NAMALWA (cell line): ENCODE measurements at places on chromosomes 6 and 20.

GRCh38 chr6:110566346-110567125 lies 90.1 kb upstream of the SLC22A16 start:
- DNase-seq, result no peak

- peak; percentile 90 for DNase-seq
These were observed 52.9 kb upstream of the FNDC1 start for GRCh38 chr6:159116343-159116742.

DNA sequence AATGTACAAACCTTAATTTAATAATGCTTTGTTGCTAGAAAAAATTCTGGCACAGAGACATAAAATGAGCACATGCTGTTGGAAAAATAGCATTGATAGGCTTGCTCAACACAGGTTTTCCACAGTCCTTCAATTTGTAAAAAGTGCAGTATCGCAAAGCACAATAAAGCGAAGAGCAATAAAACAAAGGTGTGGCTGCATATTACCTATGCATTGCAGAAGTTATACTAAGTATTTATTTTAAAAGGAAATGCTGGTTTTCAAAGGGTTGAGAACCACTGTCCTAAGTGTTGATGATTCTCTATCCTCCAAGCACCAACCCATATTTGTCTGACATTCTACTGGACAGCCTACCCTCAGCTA lies 54.1 kb upstream of the CAP2 start:
- DNase-seq, result no peak

GRCh38 chr6:39884696-39885095 lies 49.6 kb downstream of the MOCS1 start:
- no peak for DNase-seq

GRCh38 chr6:89067796-89068195 lies 12.8 kb upstream of the PNRC1 start:
- DNase-seq, result no peak

GRCh38 chr20:63648895-63649589 lies 4.2 kb downstream of the STMN3 start:
- no peak for DNase-seq

GRCh38 chr6:157424491-157425020 lies 43.6 kb downstream of the ZDHHC14 start:
- no peak for DNase-seq

DNA sequence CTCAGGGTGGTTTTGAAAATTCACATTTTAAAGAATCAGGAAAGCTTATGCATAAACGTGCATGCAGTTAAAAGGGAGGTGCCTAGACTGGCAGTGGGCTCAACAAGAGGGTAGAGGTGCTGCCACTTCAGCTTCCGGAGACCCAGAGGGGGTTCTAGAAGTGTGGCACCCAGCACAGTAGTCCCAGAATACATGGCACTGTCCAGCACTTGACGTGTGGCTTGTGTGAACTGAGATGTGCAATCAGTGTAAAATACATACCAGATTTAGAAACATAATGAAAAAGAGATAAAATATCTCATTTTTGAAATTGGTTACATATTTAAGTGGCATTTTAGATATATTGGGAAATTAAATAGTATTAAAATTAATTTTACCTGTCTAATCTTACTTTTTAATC lies 89.3 kb downstream of the RIN2 start:
- no peak for DNase-seq

DNA sequence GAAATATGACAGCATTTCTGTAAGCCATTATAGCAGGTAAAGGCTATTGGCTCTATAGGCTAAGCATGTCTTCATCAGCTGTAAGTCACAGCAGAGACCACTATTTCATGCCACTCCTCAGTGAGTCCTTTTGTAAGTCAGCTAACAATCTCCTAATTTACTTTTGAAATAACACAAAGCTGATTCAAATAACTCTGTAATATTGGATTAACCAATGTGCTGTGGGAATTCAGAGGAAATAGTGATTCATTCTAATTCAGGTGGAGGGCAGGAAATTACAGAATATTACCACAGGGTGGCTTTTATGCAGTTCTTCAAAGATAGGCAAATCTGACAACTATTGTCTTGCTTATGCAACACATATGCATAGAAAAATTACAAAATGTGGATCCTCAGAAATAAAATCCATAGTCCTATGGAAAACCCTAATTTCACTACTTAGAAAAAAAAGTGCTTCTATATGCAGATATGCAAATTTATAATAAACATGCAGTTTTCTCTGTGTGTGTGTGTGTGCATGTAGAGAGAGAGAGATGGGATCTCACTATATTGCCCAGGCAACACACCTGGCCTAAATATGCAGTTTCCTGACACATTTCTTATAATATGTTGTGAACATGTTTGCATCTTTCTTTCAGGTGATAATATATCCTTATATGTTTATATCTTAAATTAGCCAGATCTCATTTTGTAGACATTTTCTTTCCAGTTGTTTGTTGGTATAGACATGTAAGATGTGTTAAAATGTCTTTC lies 4.8 kb upstream of the SMIM28 start:
- DNase-seq, result peak; percentile 15

GRCh38 chr6:7998103-7998725 lies 66.0 kb downstream of the BLOC1S5 start:
- no peak for DNase-seq

DNA sequence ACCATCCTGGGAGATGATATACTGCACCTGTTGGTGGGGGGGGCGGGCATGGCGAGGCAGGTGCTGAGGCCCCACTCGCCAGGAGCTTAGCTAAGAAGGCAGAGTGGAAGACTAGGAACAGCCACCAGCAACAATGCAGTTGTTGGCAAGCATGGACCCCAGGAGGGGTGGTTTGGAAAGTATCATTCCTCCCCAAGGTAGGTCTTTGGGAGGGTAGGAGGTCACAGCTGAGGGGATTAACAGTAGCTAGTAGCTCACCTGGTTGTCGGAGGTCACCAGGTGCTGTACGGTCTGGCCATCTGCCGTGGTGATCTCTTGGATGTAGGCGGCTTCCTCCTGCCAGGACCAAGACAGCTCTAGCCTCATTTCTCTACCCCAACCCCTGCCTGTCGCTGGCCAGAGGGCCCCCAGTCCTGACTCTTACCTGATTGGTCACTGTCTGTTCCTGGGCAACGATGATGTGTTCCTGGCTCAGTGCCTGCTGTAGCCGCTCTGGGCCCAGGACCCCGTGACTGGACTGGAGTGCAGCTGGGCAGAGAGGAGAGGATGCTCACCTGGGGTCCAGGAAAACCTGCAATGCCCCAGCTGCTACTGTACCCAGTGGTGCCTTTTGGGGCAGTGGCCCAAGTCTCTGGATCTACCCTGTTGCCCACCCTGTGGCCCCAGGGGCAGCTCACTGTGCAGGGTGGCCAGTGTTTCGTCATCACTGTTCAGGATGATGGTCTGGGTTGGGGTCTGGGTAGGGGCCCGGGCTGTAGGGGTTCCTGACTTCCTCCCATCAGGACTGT lies 15.3 kb downstream of the PCIF1 start:
- no peak for DNase-seq

DNA sequence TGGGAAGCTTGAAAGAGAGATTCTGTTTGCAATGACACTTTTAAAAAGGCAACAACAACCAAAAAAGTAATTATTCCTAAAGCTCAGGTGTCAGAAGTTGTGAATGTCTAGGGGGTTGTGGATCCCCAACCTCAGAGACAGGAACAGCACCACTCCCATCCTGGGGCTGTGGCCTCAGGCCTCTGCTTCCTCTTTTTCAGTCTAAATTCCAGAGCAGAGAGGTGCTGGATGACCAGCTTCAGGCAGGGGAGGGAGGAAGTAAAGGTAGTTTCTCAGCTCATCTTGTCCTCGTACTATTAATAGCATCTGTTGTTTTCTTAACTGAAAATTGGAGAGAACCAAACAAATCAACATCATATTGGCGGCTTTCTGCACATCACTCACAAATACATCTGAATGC lies 8.3 kb downstream of the NT5E start:
- DNase-seq, result no peak

GRCh38 chr6:163183806-163184205 lies 230.7 kb upstream of the QKI start:
- no peak for DNase-seq

GRCh38 chr6:100924534-100925227 lies 43.6 kb upstream of the ASCC3 start:
- DNase-seq, result no peak

- DNase-seq, result no peak
These were observed 211.1 kb upstream of the KCNQ5 start for GRCh38 chr6:72410769-72411168.

DNA sequence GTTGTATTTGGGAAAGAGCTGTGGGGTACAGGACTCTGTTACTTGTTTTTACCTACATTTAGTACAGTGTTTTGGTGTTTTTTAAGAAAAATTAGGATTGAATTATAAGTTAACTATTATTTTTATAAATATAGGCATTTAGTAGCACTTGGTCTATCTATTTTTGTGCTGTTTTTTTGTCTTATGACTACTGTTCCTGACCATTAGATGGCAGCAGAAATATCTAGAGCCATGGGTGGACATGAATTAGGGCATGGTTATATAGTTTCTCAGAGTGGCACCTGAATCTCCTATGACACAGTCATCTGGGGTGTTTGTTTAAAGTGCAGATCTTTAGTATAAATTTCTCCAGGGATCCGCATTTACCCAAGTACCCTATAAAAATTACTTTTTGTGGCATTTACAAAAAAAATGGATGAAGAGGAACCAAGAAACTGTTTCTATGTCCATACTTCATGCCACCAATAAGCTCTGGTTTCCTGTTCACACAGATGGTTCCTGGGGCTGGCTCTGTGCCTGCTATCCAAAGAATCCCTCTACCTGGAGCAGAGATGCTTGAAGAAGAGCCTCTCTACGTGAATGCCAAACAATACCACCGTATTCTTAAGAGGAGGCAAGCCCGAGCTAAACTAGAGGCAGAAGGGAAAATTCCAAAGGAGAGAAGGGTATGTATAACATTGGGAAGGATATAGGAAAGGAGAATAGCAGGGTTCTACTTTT lies 19.8 kb downstream of the NFYA start:
- DNase-seq, result peak; percentile 55

GRCh38 chr6:15504040-15504495 lies 158.8 kb downstream of the DTNBP1 start:
- no peak for DNase-seq

DNA sequence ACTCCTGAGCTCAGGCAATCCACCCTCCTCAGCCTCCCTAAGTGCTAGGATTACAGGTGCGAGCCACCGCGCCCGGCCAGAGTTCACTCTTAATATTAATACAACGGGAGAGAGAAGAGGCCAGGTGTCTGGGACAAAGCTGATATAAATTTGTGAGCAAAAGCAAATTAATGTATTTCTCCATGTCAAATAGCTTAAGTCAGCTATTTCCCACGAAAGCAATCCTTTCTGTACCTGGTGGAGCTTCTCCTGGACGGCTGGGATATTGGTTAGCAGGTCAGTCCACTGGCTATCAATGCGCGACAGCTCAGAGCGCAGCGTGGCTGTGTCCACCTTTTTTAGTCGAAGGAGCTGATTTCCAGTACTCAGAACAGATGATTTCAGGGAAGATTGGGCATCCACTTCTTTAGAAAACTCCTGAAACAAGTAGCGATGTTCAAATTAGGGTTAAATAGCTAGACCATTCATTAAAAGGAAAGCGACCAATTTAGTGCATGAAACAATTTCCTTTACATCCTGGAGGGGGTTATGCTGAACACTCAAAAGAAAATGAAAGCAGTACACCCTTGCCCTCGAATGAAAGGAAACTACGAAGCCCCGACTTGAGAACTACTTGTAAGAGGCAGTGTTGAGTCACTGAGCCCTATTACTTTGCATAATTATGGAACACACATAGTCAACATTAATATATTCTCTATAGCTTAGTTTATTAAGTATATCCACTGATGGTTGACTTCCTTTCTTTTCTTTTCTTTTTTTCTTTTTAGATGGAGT lies 403.4 kb downstream of the SYNE1 start:
- DNase-seq, result no peak

GRCh38 chr6:35228481-35228880 lies 14.7 kb downstream of the SCUBE3 start:
- DNase-seq, result no peak

GRCh38 chr6:122007339-122007738 lies 392.1 kb upstream of the HSF2 start:
- DNase-seq, result no peak

GRCh38 chr6:111734068-111735061 lies 128.7 kb upstream of the TRAF3IP2 start:
- DNase-seq, result no peak

GRCh38 chr6:107442938-107443607 lies 16.3 kb downstream of the PDSS2 start:
- no peak for DNase-seq

- no peak for DNase-seq
These were observed 5.0 kb upstream of the PTPRK start for GRCh38 chr6:128525406-128525805.

GRCh38 chr6:31701666-31702404 lies 1.3 kb downstream of the ABHD16A start:
- DNase-seq, result peak; percentile 28

DNA sequence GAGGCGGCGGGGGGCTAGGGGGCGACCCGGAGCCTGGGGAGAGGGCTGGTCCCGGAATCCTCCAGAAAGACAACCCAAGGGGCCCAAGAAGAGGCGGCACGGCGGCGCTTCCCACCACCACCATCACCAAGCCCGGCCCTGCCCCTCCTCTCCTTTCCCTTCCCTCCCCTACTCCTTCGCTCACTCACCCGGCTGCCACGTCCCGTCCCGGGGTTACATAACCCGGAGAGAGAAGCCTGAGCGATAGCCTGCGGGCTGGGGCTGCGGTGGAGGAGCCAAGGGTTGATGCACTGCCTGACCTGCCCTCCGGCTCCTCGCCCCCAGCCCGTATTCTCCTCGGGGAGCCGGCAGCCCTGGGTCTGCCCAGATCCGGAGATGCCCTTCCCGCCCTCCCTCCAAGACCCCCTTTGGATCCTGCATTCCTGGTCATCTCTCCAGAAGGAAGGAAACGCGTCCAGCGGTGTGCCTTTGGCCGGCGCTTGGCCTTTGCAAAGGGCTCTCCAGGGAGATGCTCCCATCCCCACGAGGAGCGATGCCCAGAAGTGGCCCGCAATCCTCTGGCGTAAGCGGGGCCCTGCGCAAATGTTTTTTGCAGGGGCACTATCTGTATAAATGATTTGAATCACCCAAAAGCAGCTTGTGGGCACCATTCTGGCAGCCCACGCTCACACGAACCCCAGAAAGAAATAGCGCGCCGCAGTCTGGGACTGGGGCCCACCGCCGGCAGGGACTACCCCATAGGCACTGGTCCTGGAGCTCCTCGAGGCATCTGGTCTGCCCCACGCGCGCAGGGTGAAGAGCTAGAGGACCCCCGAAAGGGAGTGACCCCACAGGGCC lies 4.6 kb upstream of the CPXM1 start:
- no peak for DNase-seq
